ENCODE measurements at places on chromosomes 5 and 9.

- DNase-seq, result no peak
Observed at GRCh38 chr5:1005249-1005851, 3.3 kb upstream of the NKD2 start.

DNA sequence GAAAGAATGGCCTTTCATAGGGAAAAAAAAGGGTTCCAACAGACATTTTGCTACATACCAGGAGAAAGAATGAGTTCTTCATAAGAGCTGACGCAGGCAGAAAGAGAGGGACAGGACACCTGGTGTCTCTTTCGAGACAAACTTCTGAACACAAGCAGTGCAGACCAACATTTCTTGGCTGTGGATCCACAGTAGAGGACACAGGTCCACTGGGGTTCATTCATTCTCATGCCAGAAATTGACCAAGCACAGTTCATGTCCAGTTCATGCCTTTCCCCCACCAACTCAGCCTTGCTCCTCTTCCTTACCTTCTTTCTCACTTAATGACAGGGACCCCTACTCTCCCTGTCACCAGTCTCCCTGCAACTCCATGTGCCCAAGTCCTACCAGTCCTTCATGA is 137.7 kb downstream of the WDR41 start:
- DNase-seq, result no peak

DNA sequence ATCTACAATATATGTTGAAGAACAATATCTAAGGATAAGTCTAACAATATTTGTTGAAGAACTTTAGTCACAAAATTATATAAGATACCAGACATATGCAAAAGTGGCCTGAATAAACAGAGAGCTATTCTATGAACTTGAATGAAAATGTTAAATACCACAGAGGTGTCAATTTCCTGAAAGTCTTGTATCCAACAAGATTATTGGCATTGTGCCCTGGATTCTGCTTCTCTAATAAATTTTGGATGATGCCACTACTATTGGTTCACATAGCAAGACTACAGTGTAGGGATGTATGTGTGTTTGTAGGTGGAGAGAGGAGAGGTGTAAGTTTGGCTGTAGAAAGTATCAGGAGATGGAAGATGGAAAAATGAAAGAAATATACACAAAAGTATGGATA is 731.8 kb upstream of the RGMB start:
- DNase-seq, result no peak

DNA sequence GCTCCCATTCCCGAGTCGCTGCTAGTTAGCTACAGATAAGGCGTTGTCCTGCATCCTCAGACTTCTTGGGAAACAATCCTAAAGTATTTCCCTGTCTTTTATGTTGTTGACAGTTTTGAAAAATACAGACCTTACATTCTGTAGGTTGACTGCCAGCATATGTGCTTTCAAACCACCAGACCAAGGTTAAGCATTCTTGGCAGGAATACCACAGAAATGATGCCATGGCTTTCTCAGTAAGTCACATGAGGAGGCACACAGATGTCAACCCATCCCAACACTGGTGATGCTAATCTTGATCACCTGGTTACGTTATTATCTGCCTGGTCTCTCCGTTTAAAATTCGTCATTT is 871 bp downstream of the GLE1 start:
- no peak for DNase-seq

DNA sequence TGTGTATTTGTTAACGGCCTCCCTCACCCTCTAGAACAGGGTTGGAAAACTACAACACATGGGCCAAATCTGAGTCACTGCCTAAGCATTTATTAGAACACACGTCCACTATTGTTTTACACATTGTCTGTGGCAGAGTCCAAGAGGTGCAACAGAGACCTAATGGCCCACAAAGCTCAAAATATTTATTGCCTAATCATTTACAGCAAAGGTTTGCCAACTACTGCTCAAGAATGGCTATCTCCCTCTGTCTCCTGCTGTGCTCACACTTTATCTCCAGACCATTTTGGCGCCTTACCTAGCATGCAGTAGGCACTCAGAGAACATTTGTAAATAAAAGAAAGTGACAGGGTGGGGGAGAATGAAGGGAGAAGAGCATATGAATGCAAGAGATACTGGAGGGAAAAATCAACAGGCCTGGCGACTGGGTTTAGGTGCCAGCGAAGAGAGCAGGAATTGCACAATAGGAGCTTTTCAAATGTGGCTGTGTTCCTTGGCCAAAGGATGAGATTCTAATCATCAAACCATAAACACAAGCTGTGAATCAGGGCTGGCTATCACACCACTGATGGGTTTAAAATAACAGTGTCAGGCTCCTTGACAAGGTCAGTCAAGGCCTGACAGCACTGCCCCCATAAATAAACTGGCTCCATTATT is 80.3 kb downstream of the EPB41L4A start:
- no peak for DNase-seq

GRCh38 chr9:123035791-123036190 is 2.3 kb downstream of the GPR21 start:
- no peak for DNase-seq

- no peak for DNase-seq
Observed at GRCh38 chr5:169343766-169344165, 42.8 kb upstream of the SLIT3 start.
